ENCODE measurements at places on chromosomes 1 and 21.

- DNase-seq = no peak
Observed at GRCh38 chr1:45552331-45552730, 1.7 kb downstream of the AKR1A1 start.

GRCh38 chr1:179087665-179088064 lies 5.8 kb downstream of the TOR3A start:
- no peak for DNase-seq

GRCh38 chr1:97159342-97159741 lies 437.8 kb downstream of the PTBP2 start:
- no peak for DNase-seq

DNA sequence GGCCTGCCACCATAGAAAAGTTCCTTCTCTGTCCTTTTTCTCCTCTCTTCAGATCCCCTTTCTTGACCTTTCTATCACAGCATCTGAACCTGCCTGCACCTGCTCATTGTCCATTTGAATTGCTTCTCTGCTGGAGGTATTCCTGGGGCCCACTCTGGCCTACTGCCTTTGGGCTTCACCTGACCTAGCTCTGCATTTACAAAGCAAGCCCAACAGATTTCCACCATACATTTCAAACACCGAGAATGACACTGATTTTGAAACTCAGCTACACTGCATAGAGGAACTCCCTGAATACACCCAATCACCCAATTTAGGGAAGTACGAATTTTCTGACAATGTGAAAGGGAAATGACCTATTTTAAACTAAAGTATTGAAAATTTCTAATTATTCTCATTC lies 284.5 kb upstream of the USP25 start:
- no peak for DNase-seq

DNA sequence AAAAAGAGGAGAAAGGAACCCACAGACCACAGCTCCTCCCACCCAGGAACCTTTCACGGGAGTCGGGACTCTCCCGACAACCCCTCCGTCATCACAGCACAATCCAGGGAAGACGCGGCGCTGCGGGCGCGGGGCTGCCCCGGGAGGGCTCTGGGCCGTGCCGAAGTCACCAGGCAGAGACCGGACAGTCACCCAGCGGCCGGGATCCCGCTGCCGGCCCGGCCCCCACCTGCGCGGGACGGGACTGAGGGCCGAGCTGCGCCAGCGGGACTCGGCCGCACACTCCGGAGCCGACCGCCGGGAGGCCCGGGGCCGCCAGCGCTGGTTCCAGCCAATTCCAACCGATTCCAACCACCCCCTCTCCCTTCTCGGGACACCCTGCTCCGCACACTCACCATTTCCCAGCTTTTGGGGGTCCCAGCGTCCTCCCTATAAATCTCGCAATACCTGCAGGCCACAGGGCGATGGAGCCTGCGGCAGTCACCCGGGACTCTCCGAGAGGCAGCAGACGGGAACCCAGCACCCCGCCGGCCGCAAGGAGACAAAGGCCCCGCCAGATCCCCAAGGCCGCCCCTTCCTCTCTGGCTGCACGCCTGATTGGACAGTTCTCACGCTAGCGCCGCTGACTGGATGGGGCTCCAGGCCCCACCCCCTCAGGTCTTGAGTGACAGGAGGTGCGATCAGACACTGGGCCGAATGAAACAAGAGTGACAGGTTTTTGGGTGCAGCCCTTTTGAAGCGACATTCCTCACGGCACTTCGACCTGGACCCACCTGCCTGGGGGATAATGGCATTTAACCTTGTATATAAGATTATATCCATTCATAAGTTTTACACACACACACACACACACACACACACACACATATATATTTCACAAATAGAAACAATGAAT lies at the start of gene ZNF695:
Gene ZNF695 (minus strand): TSS at position 547 of the 895 bp plus-strand sequence. CDS start 149 bp downstream, at position 398.
- DNase-seq = peak; percentile 29

- DNase-seq = no peak
Observed at GRCh38 chr21:42468491-42469131, 27.4 kb downstream of the RSPH1 start.

GRCh38 chr1:201828217-201828819 lies 639 bp upstream of the IPO9 start:
- DNase-seq = no peak

GRCh38 chr1:63116016-63116415 lies 206.4 kb upstream of the FOXD3 start:
- no peak for DNase-seq

- DNase-seq = peak; percentile 38
Observed at GRCh38 chr1:158117854-158118704, 62.6 kb upstream of the CD1D start.

GRCh38 chr1:187413405-187414169 lies 584.8 kb downstream of the PLA2G4A start:
- no peak for DNase-seq

DNA sequence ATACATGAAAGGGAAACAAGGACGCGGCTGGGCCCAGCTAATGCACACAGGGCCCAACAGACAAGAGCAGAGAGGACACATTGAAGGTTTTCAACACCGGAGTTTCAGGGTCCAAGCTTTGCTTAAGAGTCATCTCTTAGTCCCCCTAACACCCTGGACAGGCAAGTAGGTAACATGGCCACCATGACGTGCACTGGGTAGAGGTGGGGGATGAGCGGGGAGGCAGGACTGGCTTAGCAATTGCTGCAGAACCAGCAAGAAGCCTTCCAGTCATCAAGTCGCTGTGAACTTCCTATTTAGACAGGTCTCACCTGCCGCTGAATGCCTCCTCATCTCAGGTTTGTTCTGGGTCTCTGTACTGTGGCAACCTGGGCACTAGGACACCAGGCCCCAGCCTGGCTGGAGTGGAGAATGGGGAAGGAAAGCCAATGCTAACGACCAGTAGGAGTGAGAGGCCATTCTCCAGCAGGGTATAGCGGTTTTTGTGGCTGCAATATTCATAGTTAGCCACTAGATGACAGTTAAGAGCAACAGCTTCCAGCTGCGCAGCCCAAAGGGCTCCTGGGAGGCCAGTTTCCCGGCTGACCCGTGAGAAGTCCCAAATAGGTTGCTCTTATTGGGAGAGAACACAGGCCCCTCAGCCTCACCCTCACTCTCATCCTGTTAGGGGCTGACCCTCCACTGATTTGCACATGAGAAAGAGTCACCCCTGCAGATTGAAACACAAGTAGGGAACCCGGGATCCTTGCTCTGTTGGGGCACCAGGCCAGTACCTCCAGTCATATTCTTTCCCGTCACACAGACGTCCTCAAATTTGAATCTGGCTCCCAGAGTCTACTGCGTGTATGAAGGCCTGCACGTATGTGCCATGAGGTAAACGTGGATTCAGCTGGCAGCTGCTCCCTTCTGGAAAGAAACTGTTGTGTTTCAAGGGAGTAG lies 6.0 kb upstream of the PIGC start:
- no peak for DNase-seq

DNA sequence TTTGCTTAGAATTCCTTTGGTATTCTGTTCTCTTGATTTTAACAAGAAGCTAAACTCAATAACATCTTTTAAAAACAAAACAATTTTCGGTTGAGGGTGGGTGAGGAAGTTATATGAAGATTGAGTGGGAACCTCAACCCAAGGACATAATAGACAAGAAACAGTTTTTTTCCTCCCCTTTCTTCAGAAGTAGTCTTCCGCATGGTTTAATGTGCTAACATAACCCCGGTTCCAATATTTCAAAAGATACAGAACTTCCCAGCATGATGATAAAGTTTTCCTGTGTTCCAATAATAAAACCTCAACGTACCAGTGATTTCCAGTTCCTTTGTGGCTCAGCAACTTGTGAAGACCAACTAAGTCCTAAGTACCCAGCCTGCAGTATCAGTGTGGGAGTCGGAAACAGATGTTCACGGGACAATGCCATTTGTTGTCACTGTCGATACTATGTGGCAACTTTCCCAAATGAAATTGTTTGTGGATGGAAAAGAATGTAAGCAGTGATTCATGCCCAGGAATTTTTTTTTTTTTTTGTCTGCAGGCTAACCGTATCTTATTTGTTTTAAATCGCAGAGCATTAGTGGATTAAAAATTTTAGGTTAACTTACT lies 48.5 kb downstream of the NR5A2 start:
- no peak for DNase-seq

- DNase-seq = no peak
Observed at GRCh38 chr1:65762081-65762862, 30.4 kb upstream of the PDE4B start.

DNA sequence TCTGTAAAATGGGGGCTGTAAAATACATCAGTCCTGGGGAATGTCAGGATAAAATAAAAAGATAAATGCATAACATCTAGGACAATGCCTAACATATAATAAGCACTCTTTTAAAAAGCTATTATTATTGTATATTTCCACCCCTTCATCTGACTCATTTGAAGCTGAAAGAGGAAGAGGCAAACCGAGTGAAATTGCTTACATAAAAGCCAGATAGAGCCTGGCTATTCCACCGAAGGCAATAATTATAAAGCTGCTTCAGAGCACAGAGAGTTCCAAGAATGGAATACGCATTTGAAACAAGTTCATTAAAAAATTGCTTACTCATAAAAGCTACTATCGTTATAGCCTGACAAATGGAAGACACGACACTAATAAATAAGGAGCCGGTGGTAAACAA lies 186.1 kb upstream of the CAMK1G start:
- DNase-seq = no peak

- DNase-seq = no peak
Observed at GRCh38 chr1:20323613-20323920, 32.9 kb downstream of the VWA5B1 start.

- no peak for DNase-seq
Observed at GRCh38 chr1:83857103-83857502, 141.8 kb downstream of the TTLL7 start.

GRCh38 chr1:244114892-244115291 lies 63.8 kb downstream of the ZBTB18 start:
- DNase-seq = no peak
